GM12878 (cell line): ENCODE measurements at places on chromosomes 11 and 22.
A peak's percentile ranks its signal among the peaks of the same experiment; 100 is the strongest.

- no peak for DNase-seq
These were observed 20.6 kb upstream of the SYT7 start for GRCh38 chr11:61601512-61601911.

DNA sequence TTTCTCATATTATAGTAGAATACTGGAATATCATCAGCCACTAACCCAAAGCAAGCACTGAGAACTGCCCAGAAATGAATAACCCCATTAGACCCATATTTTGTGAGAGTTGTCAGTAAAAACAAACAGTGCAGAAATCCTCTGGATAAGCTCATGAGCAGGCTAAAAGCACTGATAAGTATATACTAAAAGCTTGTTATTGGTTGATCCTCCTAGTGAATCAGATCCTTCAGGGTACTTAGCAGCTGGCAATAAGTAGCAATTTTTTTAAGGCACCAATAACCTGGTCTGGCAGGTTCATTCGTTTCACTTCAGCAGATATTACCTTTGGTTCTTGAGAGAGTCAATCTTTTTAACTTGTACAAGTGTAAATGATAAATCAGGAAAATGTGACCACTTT, 1.2 kb downstream of the NOX4 start:
- DNase-seq = no peak

GRCh38 chr11:1209371-1210057, 13.4 kb upstream of the MUC5B start:
- no peak for DNase-seq

- no peak for DNase-seq
These were observed 306.8 kb downstream of the TBC1D22A start for GRCh38 chr22:47069270-47069669.

- DNase-seq = no peak
These were observed 21.8 kb downstream of the DCUN1D5 start for GRCh38 chr11:103070142-103070541.

- no peak for DNase-seq
These were observed at the start of gene SMCO4 for GRCh38 chr11:93543292-93543977. Gene SMCO4 (minus strand): TSS chr11:93543391. CDS start chr11:93479189, 64,202 bp downstream.

DNA sequence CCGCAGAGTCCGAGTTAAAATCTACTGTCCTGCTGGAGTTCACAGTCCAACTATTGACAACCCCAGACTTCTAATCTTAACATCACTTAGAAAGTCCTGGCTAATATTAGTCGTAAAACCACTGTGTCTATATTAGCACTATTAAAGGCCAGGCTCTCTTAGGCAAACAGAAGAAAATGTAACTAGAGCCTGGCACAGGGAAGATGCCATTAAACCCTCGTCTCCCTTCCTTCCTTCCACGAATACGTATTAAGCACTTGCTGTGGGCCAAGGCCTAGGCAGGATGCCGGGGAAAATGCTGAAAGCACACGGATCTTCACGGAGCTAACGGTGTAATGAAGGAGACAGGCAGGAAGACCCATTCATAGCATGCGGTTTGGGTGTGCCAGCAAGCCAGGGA, 81.5 kb upstream of the LMO1 start:
- DNase-seq = no peak

DNA sequence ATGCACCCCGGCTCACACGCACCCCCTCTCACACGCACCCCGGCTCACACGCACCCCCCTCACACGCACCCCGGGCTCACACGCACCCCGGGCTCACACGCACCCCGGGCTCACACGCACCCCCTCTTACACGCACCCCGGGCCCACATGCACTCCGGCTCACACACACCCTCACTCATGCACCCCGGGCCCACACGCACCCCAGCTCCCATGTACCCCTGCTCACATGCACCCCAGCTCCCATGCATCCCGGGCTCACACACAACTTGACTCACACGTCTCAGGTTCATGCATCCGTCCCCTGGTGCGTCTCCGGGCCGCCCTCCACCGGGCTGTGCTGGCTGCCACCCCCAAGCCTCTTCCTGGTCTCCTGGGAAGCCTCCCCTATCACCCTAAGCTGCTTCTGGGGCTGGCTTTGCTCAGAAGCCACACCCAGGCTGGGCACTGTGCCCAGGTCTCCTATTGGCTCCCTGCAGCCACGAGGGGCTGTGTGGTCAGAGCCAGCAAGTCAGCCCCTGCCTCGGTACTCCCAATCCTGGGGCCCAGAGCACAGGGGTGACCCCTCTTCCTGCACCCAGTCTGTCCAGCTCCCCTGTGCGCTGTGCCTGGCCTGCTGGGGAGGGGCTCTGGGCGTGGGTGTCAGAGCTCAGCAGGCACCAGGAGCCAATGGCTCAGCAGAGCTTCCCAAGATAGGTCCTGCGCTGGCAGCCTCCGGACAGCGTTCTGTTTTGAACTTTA, 16.9 kb downstream of the TSPAN4 start:
- DNase-seq = no peak

- DNase-seq = no peak
These were observed 20.4 kb upstream of the EHF start for GRCh38 chr11:34600339-34601084.

GRCh38 chr11:78438298-78438975, 20.8 kb upstream of the GAB2 start:
- DNase-seq = no peak

DNA sequence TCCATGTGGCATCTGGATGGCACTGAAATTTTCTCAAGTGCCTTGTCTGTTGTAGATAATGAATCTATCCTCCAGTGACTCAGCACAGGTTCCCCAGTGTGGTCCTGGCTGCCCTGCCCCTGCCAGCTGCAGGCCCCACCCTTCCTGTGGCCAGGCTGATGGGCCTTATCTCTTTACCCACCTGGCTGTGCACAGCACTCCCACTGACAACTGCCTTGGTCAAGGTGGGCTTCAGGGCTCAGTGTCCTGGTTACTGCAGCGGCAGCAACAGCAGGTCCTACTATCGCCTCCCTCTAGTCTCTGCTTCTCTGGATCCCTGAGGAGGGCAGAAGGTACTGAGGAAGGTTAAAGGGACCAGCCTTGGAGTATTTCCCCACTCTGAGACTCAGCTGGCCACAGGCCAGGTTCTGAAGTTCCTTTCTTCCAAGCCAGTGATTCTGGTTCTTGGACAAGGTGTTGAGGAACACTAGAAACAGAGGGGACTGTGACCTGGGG, 3.1 kb downstream of the HMBS start:
- DNase-seq = no peak

DNA sequence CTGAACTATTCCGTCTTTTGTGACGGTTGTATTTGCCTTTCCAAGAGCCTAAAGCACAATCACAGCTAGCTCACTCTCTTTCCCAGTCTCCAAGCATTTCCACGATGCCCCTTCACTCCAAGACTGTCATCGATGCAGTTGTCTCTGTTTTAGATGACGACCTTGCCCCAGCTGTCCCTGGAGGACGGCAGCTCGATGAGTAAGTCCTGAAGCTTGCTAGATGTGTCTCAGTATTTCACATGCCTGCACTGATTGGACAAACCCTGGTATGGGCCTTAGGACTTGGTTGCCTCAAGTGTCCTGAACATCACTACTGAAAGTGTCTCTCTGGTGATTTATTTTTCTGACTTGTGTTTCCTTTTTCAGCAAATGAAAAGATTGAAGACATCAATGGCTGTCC, 129.9 kb downstream of the NAV2 start:
- DNase-seq = no peak

GRCh38 chr11:16512198-16512898, 156.0 kb upstream of the SOX6 start:
- DNase-seq = no peak

DNA sequence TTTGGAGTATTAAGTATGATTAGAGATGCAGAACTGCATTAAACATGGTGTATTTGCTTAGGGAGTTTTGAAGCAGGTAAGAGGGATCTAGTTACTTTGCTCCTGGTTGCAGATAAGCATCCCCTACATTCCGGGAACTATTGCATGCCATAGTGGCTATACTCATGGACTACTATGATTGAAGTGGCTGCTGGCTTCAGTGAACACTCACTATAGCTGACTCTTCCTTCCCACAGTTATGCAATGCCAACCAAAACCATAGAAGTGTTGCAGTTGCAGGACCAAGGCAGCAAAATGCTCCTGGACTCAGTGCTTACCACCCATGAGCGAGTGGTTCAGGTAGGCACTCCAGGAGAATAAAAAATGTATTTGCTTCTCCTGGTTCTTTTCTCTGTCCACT, 17.0 kb downstream of the COA4 start:
- DNase-seq = no peak

- no peak for DNase-seq
These were observed 11.7 kb upstream of the SORL1-AS1 start for GRCh38 chr11:121464352-121464946.

DNA sequence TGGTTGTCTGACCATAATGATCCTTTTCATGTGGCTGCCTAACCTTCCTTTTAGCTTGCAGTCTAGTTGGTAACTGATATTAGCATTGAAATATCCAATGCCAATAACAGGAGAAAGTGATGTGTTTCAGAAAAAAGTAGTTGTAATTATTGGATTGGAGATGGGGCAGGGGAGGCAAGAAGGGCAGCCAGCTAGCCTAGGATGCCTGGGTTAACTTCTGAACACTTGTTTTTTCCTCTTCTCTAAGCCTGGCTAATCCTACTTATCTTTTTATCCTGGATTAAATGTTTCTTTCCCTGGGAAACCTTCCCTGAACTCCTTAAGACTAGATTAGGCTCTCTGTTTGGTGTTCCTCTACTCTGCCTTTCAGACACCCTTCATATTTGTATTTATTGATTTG, 380.2 kb downstream of the TMEM135 start:
- no peak for DNase-seq

- DNase-seq = no peak
These were observed 642 bp upstream of the C11orf58 start for GRCh38 chr11:16737818-16738192.

GRCh38 chr11:79077702-79078330, 363.0 kb downstream of the TENM4 start:
- no peak for DNase-seq

DNA sequence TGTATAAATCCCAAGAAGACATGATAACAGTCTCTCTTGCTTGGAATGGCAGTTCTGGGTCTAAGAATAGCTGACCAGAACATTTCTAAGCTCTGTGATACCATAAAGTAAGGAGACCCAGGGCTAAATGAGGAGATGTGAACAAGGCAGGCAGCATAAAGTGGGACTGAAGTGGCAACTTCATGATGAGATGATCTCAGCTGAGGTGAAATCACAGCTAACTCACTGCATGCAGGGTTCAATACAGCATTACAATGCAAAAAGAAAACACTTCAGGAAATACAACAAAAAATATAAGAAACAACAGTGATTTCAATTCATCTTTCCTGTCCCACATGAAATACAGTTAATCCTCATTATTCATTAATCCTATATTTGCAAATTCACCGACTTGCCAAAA, 44.6 kb downstream of the MRE11 start:
- no peak for DNase-seq

- DNase-seq = peak; percentile 97
These were observed 137.3 kb upstream of the SORL1-AS1 start for GRCh38 chr11:121589946-121590537.

DNA sequence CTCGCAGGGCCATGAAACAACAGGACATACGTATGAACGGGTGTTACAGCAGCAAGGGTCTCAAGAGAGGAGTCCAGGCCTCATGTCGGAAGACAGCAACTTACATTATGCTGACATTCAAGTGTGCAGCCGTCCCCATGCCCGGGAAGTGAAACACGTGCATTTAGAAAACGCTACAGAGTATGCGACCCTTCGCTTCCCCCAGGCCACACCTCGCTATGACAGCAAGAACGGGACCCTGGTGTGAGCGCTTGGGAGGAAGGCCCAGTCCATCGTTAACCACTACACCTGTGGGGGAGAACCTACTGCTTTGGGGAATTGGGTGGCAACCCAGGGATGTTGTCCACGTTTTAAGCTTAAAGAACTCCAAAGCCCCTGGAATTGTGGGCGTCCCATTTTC, 7.2 kb downstream of the C11orf52 start:
- no peak for DNase-seq

DNA sequence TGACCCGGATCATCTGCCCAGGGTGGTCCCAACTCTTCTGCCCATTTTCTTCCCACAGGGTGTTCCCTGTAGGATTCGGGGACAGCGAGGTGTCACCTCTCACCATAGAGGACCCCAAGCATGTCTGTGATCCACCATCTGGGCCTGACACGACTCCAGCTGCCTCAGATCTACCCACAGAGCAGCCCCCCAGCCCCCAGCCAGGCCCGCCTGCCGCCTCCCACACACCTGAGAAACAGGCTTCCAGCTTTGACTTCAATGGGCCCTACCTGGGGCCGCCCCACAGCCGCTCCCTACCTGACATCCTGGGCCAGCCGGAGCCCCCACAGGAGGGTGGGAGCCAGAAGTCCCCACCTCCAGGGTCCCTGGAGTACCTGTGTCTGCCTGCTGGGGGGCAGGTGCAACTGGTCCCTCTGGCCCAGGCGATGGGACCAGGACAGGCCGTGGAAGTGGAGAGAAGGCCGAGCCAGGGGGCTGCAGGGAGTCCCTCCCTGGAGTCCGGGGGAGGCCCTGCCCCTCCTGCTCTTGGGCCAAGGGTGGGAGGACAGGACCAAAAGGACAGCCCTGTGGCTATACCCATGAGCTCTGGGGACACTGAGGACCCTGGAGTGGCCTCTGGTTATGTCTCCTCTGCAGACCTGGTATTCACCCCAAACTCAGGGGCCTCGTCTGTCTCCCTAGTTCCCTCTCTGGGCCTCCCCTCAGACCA, 24.0 kb downstream of the CSF2RB start:
- DNase-seq = no peak

GRCh38 chr11:119895981-119896380, 167.0 kb upstream of the NECTIN1 start:
- DNase-seq = no peak

DNA sequence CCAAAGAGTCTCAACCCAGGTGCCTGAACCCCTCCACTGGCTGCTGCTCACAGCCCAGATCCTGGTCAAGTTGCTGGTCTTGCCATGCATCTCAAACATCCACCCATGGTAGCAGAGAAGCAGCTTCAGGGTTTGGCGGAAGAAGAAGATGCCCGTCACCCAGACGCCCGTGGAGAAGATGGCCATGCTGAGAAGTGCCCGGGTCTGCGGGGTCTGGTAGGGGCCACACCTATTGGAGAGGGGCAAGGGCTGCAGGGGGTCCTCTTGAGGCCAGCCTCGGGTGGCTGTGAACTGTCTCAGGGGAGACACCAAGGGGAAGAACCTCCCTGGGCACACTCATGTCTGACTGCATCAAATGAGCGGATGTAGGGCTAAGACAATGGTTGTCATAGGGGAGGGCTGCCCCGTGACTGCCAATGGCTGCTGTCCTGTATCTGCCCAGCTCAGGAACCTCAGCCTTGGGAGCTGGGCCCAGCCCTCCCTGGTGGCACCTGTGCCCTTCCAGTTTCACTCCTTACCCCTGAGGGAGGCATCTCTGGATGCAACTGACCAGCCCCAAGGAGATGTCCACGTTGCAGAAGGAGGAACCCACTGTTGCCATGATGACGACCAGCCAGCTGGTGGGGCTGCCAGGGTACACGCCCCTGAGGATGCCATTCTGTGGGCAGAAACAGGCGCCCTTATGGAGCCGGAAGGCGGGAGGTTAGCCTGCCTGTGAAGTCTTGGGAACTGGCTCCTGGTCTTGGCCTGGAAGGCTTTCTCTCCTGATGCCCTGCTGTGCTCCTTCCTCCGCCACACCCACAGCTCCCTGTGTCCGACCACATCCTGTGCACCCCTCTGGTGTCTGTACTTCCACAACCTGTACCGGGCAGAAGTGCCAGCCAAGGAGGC, 1.2 kb downstream of the CPT1B start:
- no peak for DNase-seq
